T-helper 9 cell (primary cell): ENCODE measurements at places on chromosomes 12 and 14.

DNA sequence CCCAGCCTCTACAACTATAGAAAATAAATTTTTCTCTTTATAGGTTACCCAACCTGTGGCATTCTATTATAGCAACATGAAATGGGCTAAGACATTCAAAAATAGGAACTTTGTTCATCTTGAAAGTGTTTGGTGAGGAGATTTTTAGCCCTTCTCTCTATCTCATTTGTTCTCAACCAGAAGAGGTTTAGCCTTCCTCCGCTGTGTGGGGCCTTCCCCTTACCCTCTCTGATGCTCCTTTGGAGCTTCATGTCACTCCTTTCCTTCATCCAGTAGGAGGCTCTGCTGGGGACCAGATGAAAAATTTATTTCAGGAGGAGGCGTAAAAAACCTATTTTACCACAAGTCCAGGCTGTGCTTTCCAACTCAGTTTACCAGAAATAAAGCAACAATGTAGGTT lies 94.1 kb downstream of the RTN1 start:
- DNase-seq, result no peak

DNA sequence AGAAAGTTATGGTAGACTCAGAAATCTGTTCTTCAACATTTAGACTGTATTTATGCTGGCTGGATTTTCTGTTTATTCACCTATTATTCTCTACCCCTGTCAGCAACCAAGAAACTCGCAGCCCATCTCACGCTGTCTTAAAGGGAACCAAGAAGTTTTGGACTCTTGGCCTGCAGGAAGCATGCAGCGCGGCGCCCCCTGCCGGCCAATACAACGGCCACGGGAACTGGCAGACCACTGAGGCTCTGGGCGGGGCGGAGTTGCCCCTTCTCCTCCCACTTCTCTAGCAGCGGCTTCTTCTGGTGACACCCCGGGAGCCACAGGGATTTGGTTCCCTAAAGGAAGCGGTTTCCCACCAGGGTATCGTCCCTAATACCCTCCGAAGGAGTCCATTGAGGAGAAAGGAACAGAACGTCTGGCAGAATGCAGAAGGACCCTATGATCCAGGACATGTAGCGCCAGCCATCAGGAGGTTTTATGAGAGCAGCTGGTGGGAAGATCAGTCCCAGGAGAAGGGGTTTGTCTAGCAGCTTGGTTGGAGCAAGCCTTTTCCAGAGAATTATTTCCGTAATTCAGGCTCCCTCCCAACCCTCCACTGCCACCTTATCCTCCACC lies 21.0 kb upstream of the RNASE2 start:
- no peak for DNase-seq

GRCh38 chr12:117060929-117061305 lies 38.3 kb downstream of the TESC start:
- no peak for DNase-seq

- no peak for DNase-seq
These were observed 103.2 kb upstream of the EIF5 start for GRCh38 chr14:103230658-103231334.

- no peak for DNase-seq
These were observed 78.0 kb upstream of the OTX2 start for GRCh38 chr14:56888274-56888673.

GRCh38 chr14:71541973-71542690 lies 390.1 kb upstream of the RGS6 start:
- DNase-seq, result no peak

GRCh38 chr12:21478756-21479455 lies 22.5 kb downstream of the RECQL start:
- no peak for DNase-seq

GRCh38 chr14:30873308-30874119 lies 845 bp upstream of the COCH start:
- no peak for DNase-seq

DNA sequence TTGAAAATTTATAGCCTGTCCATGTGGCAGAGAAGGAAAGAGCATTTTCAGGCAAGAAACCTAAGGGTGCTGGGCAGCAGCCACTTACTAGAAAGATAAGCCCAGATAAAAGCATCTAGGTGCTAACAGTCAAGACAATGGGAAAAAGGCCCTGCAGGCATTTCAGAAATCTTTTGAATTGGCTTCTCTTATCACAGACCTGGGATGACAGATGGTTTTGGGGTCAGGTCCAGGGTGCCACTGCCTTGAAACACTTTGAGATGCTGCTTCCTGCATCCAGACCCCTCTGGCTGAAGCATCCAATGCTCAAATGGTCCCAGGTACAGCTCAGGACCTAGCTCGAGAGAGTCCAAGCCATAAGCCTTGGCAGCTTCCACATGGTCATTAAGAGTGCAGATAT lies 466.5 kb downstream of the FSCB start:
- no peak for DNase-seq

- DNase-seq, result no peak
These were observed 32.4 kb downstream of the ANO2 start for GRCh38 chr12:5912437-5913334.

- no peak for DNase-seq
These were observed at the start of gene HRK for GRCh38 chr12:116881325-116881876. Gene HRK, minus strand, starts transcription at chr12:116881441. Its CDS starts 134 bp downstream, at chr12:116881307.

- no peak for DNase-seq
These were observed 14.8 kb downstream of the LDHB start for GRCh38 chr12:21642707-21643389.

- no peak for DNase-seq
These were observed 15.7 kb downstream of the SMCO2 start for GRCh38 chr12:27462151-27462694.

DNA sequence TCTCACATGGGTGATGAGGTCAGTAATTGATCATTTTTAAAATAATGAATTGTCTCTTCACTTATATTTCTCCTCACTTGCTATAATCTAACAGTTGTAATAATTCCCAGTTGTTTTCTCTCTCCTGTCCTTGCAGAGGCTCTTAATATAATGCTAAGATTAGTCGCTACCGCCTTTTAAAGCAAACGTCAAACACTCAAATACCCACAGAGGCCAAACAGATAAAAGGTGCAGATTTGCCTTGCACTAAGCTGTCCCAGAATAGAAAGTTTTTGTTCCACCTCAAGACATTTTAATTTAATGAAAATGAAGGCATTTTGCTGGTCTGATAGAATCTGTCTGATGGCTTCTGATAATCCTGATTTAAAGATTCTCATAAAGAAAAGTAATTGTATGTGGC lies 159.0 kb downstream of the KICS2 start:
- no peak for DNase-seq

GRCh38 chr14:68672609-68673285 lies 120.1 kb downstream of the ZFP36L1 start:
- no peak for DNase-seq

DNA sequence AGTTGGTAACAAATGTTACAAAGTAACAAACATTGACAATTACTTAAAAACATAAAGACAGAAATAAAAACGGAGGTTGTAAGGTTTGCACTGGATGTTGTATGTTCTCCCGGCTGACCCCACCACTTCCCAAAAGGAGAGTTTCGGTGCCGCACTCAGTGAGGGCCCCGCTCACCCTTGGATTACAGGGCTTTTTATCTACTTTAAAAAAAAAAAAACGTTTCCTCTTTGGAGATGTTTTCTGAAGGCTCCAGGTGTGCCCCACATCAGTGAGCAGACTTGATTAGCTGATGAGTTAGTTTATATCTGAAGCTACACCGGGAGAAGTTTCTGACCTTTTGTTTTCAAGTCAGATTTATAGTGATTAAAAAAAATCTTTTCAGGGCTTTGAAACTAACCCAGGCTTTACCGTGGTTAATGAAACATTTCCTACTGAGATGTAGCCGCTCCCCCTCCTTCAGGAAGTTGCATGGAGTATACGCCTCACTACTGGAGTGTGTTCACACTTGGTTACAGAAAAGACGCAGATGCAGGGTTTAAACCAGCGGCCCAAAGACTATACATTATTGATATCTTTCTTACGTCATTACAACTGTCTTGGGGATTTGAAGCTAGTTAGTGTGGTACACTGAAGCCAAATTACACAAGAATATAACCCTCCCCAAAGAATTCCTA lies 38.0 kb upstream of the BCL7A start:
- no peak for DNase-seq
